Activated T-cell treated with anti-CD3 and anti-CD28 coated beads, Interleukin-2, amount 50 U/mL, for 4 hours (primary cell): ENCODE measurements at places on chromosomes 11 and 22.

GRCh38 chr22:28604966-28605761 is 74.5 kb downstream of the TTC28 start:
- no peak for DNase-seq

DNA sequence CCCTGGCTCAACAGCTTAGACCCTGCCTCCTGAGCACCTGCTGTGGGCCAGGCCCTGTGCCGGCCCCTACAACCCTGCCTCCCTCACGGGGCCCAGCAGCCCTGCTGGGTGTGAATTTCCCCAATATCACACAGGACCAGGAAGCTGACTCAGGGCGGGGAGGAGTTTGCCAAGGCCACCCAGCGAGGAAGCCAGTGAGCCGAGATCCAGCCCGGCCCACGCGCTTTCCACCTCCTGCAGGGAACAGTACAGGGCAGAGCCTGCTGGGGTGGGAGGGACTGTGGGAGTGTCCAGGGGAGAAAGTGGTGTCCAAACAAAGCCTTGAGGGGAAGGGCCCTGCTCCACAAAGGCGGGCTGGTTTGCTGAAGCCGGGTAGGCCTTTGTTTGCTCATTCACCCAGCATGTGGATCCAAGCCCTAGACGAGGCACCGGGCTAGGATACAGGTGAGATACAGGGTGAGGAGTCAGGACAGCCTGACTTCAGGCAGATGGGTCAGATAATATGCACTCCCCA is 26.8 kb downstream of the RPL3 start:
- DNase-seq = no peak

GRCh38 chr11:94880216-94880615 is 93.1 kb downstream of the CWC15 start:
- DNase-seq = no peak

- DNase-seq = no peak
These were observed 158.5 kb downstream of the MSANTD4 start for GRCh38 chr11:105863523-105863922.

DNA sequence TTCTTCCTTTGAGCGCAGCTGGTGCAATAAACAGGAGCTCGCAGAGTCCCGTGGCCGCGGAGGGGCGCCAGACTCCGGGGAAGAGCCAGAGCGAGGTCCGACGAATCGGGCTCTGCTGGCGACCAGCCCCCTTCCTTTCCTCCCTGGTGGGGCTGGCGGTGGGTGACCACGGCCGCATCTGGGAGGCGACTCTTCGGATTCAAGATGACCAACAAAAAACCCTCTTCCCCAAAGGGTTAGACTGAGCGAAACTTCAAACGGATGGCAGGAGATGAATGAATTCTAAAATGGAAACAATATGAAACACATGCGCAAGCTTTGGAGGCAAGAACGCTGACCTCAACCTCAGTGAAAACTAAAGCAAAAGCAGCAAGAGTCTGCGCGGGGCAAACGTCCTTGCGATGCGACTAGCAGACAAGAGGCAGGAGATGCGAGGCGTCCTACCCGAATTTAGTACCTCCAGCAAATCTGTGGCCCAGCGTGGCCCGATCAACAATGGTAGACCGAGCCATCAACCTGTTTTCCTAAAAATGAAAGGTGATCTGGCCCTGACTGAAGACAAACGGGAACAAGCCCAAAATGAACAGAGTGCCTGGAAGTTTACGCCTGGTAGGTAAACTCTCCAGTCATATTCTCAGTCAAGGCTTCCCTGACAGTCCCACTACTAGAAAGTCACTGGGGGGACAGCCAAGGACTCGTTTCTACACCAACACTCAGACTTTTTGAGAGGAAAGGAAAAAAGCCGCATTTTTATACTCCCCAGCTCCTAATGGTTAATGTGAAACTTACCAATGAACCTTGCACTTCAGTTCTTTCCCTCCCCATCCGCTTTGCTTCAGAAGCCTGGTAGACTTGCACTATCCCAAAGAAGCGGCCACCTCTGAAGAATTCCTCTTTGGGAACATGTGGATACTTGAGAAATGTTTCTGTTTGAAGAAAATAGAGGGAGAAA is 11.6 kb downstream of the MMP3 start:
- no peak for DNase-seq
